ENCODE measurements at places on chromosomes 2 and 18.

DNA sequence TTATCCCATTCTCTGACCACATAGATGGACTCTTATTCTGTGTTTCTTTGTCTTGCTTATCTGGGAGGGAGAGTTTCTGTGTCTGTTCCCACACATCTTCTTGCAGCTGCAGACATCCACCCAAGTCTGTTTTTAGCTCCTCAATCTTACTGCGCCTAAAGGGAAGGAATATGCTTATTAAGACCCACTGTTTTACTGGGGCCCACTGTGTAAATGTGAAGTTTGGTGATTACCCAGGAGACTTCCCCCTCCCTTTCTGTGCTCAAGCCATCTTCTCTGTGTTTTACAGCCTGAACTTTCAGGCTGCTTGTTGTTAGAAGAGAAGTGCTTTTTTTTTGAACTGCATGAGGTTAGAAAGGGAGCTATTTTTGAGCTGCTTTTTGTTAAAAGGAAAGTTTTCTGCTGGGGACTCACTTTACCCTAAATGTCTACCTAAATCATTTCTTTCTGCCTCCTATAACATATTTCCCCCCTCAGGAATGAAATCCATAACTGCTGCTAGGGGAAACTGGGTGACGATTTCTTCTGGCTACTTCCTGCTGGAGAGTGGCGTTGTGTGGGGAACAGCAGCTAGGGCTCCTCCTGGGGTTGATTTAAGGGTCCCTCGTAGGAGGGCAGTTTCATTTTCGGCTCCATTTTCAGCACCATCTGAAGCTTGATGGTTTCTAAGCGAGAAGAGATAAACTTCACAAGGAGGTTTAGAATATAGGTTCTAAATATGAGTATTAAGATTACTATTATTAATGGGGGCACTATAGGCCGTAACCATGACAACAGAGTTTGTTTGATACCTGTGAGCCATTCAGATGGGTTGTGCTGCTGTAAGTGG is 39.5 kb upstream of the GMCL1 start:
- no peak for DNase-seq

DNA sequence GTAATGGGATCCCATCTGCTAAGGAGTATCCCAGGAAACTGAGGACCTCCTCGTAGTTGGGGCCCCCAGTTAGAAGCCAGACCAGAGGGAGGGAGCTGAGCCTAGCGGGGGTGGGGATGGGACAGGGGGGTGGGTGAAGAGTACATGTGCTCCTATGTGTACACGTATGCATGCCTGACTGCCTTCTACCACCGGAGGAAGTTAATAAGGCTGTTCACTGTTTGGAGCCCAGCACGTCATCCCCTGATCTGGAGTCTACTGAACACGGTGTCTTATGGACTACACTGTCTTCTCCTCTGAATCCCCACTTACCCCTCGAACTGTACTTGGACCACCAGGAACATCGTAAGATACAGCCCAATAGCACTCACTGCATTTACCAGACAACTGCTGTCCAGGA is 68.5 kb downstream of the SFXN5 start:
- DNase-seq, result no peak

DNA sequence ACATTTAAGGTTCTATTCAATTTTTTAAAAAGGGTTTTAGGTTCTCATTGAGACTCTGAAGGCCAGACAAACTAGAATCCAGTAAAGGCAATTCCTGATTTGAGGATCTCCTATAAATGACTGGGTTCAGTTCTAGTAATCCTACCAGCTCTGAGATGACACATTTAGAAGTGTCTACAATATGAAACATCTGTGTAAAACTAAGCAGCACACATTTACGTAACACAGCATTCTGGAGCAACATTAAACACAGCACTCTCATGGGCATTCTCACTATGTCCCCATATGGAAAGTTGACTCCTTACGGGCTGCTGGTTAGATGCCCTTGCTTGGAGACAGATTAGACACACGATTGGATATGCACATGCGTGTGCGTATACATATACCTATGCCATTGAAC is 114.4 kb downstream of the ZNF385B start:
- DNase-seq, result no peak

DNA sequence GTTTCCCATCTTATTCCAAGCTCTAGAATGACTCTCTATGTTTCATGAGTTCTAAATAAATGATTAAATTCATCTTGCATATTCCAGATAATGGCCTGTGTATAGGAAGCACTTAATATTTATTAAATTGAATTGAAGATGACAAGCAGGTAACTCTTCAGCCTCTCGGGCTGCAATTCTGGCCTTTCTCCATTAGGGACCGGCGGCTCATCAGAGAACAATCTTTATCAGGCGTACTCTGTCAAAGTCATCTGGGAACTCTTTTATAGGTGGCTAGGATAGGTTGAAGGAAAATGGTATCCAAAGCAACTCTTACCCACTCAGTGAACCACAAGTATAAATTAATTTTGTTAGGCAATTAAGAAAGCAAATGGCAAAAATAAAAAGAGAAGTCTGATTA is 308.5 kb downstream of the NOL4 start:
- no peak for DNase-seq

DNA sequence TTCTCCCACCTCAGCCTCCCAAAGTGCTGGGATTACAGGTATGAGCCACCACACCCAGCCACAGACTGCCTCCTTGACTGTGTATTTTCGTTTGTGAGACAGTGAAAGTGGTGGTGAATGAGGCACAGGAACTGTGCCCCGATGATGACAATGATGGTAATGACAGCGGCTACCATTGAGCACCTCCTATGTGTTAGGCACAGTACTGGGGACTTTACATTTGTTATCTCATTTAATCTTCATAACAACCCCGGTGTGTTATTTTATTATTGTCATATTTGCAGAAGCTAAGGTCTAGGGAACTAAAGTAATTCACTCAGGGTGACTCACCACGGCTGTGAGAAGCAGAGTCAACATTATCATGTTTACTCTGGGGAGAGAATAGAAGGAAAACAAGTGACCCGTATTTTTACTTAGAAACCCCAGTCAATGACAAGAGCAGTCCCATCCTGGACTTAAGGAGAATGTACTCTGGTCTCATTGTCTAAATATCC is 77.6 kb upstream of the ALPP start:
- no peak for DNase-seq

DNA sequence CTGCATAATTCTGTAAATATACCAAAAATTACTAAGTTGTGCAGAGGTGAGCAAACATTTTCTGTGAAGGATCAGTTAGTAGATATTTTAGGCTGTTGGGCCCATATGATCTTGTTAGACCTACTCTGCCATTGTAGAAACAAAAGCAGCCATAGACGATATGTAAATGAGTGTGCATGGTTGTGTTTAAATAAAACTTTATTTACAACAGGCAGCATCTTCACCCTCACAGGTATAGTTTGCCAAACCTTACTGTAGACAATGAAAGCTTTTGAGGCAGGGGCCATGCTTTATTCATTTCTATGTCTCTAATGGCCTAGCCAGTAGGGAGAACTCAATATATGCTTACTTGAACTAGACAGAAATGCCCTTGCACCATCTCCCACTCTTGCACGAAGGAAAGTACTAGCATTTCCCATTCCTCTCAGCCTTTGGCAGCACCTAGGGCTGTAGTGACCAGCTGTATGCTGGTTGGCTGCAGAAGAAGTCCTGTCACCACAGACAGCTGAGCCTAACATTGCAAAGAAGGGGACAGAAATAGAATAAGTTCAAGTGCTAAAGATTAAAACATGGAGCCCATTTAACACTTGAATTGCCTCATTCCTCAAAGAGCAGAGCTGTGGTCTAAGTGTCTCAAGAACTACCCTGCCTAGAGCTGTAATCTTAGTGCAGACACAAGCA is 305.1 kb upstream of the MGAT5 start:
- DNase-seq, result no peak

DNA sequence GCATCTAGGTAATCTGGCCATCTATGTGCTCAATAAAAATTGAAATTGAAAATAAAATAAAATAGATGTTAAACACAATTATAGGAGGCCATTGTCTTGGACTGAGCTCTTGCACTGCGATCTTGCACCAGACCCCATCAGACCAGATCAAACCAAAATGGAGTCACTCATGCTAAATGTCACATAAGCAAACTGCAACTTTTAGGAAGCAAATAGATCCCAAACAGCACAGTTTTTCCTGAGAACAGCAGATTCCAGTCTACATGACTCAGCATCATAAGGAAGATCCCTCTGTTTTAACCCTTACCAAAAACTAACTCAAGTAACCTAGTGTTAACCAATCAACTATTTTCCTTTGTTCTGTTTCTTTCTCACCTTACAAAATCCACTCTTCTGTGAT is 57.7 kb upstream of the LRP1B start:
- no peak for DNase-seq

- DNase-seq, result no peak
Observed at GRCh38 chr18:2306606-2307005, 264.7 kb downstream of the METTL4 start.

DNA sequence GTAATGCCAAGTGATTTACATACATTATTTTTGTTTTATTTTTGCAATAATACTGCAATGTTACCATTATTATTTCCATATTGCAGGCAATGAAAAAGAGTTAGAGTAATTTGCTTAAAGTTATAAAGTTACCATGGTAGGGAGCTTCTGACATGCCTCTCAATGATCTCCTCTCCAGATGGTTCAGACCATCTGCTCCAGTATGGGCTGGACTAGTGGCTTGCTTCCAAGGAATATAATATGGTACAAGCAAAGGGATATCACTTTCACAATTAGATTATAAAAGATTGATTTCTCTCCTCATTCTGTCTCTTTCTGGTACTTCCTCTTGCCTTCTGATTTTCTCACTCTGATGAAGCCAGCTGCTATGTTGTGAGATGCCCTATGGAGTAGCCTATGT is 245.4 kb downstream of the INSIG2 start:
- DNase-seq, result no peak

GRCh38 chr2:123747326-123747725 is 277.8 kb upstream of the CNTNAP5 start:
- no peak for DNase-seq

GRCh38 chr2:126878601-126879000 is 20.1 kb upstream of the TEX51 start:
- no peak for DNase-seq

DNA sequence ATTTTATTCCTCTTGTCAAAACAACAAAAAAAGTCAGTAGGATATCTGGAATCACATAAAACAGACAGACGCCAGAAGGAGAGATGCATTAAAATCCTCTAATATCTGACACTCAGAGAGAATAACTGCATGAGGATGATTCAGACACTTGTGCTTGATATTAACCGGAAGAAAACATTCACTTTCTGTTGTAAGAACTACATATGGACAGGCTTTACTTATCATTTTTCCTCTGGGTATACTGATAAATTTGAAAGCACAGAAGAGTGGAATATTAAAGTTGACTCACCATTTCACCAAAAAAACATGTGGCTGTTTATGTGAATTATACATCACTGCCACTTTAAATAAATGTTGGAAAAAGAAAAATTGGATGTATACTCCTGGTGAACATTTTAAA is 589.1 kb upstream of the CDH2 start:
- DNase-seq, result no peak

GRCh38 chr2:104812286-104812685 is 41.6 kb upstream of the POU3F3 start:
- no peak for DNase-seq

DNA sequence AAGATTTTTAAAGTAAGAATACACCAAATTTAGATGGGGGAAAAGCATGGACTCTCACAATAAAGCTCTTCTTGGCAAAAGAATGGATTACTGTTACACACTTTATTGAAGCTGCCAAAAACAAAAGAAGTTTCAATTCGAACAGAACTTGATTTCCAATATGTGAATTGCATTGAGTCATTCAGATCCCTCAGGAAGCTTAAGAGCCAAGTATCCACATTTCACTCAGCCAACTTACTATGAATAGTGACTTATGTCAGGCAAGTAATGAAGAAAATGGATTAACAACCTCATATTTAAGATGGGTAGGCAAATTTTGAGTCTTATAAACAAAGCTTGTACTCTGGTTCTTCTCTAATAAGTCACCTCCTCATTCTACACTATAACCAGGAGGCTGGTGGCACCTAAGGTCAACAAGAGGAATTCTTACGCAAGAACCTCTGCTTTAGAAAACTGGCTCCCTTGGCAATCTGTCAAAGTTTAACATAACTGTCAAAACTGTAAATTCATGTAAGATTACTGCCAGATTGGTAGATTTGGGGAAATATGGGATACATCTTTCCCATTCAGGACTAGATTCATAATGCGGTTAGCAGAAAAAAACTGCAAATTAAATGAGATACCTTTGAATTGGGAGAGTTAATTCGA is 6.0 kb downstream of the HADHA start:
- no peak for DNase-seq

- no peak for DNase-seq
Observed at GRCh38 chr2:197517150-197517549, 1.3 kb downstream of the MOB4 start.

DNA sequence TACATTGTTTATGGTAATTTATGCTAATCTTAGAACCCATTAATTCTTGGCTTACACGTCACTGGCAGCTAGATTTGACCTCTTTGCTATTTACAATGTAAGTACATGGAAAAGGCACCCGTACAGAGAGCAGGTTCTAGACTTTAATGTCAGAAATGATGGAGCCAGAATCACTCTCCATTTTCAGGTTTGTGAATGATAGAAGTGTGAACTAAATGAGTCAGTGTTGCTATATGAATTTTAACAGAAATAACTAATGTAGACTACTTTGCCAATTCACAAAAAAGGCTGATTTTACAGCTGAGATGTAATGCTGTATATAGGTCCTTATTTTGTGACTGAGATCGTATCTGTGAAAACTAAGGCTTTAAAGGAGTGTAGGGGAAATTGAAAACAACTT is 214.6 kb downstream of the LDLRAD4 start:
- DNase-seq, result no peak

DNA sequence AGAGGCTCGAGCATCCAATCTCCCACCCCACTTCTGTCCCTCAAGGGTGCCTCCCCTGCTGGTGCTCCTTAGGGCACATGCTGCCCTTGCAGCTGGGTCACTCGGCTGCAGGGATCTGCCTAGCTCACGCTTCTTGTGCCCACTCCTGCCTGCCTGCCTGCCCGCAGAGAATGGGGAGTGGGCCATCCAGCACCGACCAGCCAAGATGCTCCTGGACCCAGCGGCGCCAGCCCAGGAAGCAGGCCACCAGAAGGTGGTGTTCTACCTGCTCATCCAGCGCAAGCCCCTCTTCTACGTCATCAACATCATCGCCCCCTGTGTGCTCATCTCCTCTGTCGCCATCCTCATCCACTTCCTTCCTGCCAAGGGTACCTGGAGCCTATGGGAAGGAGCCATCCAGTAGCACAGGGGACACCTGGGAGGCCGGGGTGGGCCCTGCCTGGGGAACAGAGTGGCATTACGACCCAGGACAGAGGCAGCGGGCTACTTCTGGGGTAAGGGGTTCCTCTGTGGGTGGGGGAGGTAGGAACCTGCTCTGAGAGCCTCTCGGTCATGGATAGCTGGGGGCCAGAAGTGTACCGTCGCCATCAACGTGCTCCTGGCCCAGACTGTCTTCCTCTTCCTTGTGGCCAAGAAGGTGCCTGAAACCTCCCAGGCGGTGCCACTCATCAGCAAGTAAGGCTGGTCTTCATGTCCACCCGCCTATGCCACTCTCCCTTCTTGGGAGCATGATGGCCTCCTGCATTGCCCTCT is 3.4 kb downstream of the CHRNG start:
- DNase-seq, result no peak

Measured in NCI-H1436 treated with DMSO at 0.1 percent for 48 hours (cell line).